ENCODE measurements at places on chromosomes 5 and 9. TPM values are rescaled to one million over a fixed set of nuclear protein-coding genes. Genes with fewer than 3 reads are reported as not detected.

Gene RLN2
- 0.59 TPM for polyA plus RNA-seq

Gene CBY3
- not detected for polyA plus RNA-seq

Gene IFNA16
- not detected for polyA plus RNA-seq

Gene MCC
- polyA plus RNA-seq = 6.9 TPM

Gene ZNF367
- polyA plus RNA-seq = 0.86 TPM

Gene SIT1
- 0.14 TPM for polyA plus RNA-seq

Gene INSYN2B
- polyA plus RNA-seq = 0.20 TPM

Gene TMEM252
- polyA plus RNA-seq = 0.16 TPM

Gene CMYA5
- polyA plus RNA-seq = 341 TPM

Gene PRLR
- polyA plus RNA-seq = 0.20 TPM

DNA sequence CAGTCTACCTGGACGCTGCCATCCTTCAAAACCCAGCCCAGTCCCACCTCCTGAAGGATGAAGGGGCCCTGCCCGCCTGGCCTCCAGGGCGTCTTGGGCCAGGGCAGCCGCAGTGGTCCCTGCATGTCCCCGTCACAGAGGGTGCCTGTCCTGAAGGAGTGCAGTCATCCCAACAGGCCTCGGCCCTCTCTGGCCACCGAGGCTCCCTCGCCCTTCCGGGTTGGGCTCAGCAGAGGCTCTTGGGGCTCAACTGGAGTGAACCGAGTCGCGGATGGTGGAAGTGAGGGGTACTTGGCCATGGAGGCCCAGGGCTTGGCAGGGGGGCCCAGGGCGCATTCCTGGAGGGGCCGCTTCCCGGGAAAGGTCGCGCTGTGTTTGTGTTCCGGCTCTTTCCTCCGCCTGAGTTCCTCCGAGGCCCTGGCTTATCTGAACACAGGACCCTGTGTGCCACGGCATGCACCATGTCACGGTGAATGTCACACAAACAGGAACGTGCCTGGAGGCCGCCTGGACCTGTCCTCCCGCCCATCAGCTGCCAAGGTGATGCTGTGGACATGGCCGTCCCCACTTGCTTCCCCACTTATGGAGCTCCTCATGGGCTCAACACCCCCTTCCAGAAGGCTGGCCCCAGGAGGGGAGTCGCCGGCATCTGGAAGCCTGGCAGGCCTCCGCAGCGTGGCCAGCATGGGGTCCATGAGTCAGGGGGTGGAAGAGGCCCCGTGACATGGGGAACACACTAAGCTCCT lies 25.7 kb upstream of the OBP2B start:
- no peak for DNase-seq

- DNase-seq = no peak
Measured at GRCh38 chr5:4142842-4143241, 547.2 kb downstream of the IRX1 start.

DNA sequence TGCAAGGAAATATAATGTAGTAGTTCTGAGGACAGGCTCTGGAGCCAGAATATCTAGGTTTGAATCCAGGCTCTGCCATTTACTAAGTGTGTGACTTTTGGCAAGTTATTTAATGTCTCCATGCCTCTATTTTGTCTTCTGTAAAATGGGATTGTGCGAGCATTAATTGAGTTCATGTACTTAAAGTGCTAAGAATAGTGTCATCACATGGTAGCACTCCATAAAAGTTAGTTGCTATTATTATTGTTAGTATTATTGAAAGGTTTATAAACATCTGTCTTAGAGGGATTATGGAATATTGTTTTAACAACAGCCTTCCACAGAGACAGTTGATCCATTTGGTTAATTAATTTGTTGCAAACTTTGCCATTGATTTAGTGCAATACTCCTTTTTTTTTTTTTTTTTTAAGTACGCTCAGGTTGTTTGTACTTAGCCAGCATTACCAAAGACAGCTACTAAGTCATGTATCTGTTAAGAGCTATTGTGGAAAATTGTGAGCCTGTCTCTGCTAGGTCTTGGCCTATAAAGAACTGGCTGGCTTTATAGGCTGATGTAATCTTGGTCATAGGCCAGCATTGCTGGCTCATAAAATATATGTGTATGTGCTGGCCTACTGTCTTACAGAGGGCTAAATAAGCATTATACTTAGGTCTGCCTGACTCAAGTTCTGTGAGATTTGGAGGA lies 174.7 kb downstream of the WDR70 start:
- no peak for DNase-seq

GRCh38 chr5:1103505-1104326 lies 8.1 kb downstream of the SLC12A7 start:
- peak; percentile 95 for DNase-seq

DNA sequence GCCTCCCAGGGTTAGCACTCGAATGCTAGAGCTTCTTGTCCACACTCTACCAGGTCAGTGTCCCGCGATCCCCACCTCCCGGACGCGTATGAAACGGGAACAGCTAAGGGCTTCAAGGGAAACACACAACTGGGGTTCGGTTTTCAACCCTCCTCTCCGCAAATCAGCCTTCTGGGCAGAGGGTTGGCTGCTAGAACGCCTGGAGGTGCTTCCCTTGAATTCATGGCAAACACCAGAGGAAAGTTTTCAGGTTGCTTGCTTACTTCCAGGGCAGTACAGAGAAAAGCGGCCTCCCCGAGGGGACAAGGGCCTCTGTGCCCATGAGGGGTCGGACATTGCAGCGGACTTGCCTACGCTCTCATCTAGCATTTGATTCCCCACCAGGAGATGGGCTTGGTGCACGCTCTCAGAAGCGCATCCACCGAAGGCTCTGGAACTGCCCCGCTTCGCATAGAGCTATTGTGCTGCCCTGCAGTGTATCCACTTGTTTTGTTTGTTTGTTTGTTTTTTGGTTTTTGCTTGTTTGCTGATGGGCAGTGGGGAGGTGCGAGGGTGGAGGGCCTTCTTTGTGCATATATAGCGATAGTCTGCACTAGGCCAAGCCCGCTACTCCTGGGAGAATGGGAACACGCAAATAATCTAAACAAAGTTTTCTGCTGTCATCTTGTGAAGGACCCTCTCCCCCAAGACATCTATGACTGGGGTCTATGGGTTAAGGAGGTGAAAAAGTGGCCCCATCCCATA lies 1.3 kb upstream of the DMRT3 start:
- DNase-seq = no peak

DNA sequence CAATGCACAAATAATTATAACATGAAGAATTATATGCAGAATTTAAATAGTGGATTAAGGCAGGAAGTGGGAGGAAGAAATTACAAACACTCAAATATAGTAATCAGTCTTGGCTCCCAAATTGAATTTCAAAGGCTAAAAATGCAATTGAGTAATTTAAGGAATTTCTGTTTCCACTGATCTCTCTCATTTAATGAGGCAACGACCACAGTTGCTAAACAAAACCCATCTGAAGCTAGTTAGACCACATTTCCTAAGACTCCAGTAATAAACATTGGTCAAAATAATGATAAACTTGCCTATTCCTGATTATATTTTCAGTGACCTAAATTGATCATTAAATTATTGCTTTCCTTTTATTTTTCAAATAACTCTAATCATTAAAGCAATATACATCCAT lies 174.3 kb upstream of the GRIN3A start:
- no peak for DNase-seq

DNA sequence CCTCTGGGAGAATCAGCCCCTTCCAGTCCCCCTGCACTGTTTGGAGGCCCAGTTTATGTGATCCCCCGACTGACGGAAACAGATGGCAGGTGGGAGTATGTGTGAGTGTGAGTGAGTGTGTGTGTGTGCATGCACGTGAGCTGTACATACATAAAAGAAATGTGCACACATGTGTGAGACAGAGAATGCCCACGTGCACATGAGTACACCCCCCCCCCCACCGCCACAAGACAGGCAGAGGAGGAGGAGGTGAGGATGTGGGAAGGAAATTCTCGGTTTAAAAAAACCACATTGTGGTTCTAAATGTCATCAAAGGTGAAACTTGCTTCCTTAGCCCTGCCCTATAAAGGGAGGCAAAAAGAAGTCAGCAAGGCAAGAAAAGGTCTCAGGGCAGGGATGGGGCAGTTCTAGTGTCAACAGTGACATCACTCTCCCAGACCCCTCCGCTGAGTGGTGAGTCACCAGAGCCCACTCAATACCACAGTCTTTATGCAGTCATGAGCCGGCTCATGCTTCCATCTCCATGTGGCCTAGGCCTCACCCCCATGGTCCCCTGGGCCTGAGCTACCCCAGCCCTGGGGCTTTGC lies 79.2 kb upstream of the HSPA9 start:
- DNase-seq = no peak

DNA sequence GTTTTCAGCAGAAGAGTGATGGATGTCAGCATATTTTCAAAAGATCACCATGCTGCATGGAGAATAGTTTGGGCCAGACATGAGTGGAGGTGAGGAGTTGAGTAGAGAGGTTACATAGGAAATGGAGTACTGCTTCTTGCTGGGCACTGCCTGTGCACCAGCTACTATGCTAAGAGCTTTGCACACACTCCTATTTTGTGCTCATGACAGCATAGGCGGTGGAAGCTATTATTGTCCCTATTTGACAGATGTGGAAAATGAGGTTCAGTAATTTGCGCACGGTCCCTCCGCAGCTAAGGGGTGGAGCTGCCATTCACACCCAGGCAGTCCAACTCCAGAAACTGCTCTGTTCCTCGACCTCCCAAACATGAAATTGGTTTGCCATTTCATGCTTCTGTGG lies 67.8 kb downstream of the ENTREP1 start:
- no peak for DNase-seq

- no peak for DNase-seq
Measured at GRCh38 chr9:10876333-10876732, 263.5 kb upstream of the PTPRD start.

DNA sequence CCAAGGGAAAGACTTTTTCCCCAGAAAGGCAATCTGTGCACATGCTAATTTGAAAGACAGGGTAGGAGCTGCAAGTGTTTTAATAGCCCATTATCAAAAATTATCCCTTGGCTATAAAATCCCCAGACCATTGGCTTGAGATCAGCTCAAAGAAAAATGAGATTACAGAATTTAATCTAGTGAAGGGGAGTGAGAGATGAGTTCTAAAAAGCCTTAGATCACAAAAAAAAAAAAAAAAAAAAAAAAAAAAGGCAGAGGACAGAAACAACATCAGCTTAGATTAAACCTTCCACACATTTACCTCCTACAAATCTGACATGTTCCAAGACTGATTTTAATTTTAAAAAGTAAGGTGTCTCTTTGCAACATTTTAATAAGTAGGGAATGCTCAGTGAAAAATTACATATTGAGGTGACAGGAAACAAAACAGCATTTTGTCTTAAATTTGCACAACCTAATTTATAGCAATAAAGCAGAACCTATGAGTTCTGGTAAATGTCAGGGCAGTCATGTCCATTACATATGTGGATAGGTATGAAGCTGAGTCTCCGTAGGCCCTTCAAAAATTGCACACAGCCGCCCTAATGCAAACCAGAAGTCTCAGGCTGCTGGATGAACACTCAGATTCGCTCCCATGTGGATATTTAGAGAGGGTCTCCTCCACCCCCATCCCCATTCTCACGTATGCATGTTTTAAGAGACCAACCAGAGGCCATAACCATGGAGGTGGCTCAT lies 43.4 kb downstream of the NFIB start:
- no peak for DNase-seq

DNA sequence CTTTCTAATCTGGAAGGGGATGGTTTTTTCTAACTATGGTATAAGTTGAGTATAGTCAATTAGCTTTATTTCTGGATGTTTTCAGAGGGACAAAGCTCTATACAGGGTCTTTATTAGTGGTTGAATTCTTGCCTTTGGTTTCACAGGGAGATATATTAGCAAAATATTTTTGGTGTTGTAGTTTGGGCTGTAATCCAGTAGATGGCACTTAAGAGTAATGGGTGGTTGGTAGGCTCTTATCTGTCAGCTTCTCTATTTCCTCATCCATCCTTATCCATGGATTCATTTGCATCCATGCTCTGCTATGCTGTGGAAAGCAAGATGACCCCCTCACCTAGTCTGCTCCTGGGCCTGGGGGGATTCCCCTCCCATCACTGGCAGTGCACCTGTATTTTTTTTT lies 363.6 kb upstream of the CYLC2 start:
- DNase-seq = no peak

DNA sequence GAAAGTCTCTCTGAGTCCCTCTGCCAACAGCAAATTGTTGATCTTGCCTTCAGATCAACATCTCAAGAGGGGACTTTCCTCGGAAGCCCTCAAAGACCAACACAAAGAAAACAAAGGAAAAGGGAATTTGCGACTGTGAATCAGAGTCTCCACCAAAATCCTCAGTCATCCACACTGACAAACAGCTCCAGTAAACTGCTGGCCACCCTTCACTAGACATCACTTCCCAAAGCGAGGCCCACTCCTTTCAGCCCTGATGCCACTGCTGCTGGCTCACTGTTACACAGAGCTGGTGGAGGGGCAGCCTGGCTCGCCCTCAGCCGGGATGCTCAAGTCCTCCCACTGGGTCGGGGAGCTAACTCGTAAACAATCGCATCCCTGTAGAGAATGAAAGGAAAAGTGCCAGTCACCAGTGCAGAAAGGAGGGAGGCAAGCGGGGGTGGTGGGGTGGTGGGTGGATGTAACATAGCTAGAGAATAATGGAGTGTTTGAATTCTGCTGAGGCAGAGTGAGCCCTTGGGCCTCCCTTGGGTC lies 1.3 kb downstream of the FGF1 start:
- DNase-seq = peak; percentile 63

- no peak for DNase-seq
Measured at GRCh38 chr9:121153642-121154041, 48.0 kb downstream of the RAB14 start.

DNA sequence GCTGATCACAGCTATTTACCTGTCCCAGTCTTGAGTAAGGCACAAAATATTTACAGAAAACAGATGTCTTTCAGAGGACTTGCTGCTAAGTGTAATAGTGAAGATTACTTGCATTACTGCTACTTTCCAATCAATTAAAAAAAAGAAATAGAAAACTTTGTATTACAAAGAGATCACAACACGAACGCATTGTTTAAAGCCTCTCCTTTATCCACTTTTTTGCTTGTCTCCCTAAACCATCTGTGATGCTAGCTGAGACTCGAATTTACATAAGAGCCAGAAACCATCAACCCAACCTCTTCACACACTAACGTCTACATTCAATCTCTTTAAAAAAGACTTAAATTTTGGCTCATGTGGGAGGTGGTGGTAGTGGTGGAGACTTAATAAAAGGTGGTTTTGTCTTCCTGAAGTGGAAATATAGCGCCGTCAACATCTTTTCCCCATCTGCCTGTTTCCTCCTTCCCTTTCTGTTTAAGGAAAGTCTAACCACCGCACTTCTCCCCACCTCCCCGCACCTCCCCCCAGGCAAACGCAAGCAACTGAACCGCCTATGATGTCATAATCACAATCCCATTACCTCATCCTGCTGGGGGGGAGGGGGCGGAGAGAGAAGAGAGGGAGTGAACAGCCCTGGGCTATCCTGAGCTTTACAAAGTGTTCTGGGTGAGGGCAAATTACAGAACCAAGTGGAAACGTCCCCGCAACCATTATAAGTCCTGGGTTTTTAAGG lies 948 bp upstream of the FAM53C start:
- DNase-seq = peak; percentile 79

All from right cardiac atrium (tissue), 5 donors.